ENCODE measurements at places on chromosomes 1 and 21.
A peak's percentile ranks its signal among the peaks of the same experiment; 100 is the strongest.

DNA sequence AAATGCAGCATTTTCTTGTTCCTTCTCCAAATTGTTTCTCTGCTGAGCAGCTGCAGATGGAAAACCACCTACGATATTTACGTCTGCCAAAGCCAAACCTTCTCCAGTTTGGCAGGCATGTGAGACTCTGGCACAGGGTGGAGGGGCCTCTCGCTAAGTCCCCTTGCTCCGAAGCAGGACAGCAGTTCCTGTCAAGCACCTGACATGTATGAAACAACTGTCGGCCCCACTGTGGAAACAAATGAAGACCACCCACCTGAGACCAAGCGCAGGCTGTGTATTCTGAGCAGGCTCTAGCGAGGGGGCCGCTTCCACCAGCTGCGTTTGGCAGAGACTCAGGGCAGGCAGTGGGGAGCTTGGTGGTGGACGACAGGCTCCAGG is 74.7 kb downstream of the RIPK4 start:
- DNase-seq: no peak

GRCh38 chr21:26127918-26128317 is 42.7 kb downstream of the APP start:
- DNase-seq: peak; percentile 54

GRCh38 chr1:199741586-199741985 is 285.9 kb upstream of the NR5A2 start:
- no peak for DNase-seq

GRCh38 chr1:90344963-90345730 is 350.2 kb downstream of the ZNF326 start:
- no peak for DNase-seq

DNA sequence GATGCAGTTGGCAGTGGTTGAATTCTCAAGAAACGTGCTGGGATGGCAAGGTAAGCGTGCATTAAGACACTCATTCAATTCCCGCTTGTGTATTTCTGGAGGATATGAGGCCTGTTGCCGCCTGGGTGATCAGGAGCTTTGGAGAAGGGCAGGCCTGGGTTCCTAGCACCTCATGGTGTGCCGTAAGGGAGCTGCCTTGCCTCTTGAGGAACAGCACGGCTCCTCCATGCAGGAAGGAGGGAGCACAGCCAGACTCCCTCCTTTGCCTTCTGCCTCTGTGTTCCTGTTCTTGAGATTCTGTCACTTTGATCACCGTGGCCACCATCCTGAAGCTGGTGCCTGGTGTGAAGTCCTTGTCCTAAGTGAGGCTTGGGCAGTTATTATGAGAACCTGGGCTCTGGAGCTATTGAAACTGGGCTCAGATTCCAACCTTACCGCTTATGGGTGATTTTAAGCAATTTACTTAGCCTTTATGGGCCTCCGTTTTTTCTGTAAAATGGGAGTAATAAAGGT is 18.3 kb downstream of the SLFNL1 start:
- no peak for DNase-seq

Data from AG08395 (cell line).